ENCODE measurements at places on chromosomes 2 and 18. TPM values are rescaled to one million over a fixed set of nuclear protein-coding genes. Genes with fewer than 3 reads are reported as not detected.

Gene IL37
- total RNA-seq: not detected

Gene CHST9
- not detected for total RNA-seq

Gene RASGRP3
- total RNA-seq: 0.63 TPM

Gene FER1L5
- total RNA-seq: 1.4 TPM

Gene CD207
- not detected for total RNA-seq

Gene DDX1
- 70.0 TPM for total RNA-seq

Gene CCNYL1
- 3.7 TPM for total RNA-seq

Gene TSHZ1
- 3.3 TPM for total RNA-seq

Gene VWC2L
- total RNA-seq: under 0.01 TPM

Gene MC4R
- not detected for total RNA-seq

Gene CNDP1
- not detected for total RNA-seq

Gene SAG
- not detected for total RNA-seq

Data from bronchial smooth muscle cell (primary cell).